ENCODE measurements at places on chromosomes 6 and 20.
A peak's percentile ranks its signal among the peaks of the same experiment; 100 is the strongest.

DNA sequence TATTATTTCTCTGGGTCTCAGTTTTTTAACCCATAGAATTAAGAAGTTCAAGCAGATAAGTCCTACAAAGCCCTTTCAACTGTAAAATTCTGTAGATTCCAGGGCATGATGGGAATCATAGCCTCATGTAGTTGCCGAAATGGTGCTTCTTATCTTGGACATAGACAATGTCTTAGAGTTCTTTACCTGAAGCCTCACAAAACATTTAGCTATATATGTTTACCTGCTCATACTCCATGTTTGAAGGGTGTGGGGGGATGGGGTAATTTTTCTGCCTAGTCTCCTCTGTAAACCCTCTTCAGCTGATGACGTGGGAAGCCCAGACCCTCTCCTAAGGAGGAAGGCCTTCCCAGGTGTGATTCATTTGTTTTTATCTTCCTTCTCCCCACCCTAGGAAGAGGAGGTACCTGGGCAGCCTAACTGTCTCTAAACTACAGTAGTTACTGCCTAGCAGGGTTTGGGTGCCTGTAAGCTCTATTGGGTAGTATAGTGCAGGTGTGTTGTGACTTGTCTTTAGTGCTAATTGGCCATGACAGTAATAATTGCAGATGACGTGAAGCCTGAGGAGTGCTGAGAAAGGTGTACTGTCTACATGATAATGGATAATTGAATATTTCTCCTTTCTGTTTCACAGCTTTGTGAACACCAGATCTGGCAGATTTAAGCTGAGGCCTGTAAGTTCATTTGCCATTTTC is 230.8 kb downstream of the TFAP2B start:
- DNase-seq, result no peak

GRCh38 chr6:81382852-81383251 is 369.6 kb downstream of the TENT5A start:
- DNase-seq, result no peak

DNA sequence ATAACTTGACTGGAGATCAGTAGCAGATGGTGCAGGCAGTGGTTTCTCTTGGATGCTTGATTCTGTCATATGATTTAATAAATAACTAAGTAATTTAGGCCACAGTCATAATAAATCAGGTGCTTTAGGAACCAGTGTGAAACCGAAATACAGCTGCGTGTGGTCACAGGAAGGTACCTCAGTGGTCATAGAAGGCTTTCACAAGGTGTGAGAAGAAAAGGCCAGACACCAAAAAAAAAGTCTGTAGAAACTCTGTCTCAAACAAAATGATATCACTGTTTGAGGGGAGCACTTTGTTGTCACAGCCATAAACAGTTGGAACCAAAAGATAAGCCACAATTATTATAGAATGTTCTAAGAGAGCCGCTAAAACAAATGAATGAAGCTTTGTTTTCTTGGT is 56.5 kb downstream of the ARMC2 start:
- no peak for DNase-seq

GRCh38 chr6:142408409-142408808 is 106.6 kb downstream of the ADGRG6 start:
- no peak for DNase-seq

GRCh38 chr6:7267466-7268091 is 45.4 kb downstream of the SSR1 start:
- no peak for DNase-seq

DNA sequence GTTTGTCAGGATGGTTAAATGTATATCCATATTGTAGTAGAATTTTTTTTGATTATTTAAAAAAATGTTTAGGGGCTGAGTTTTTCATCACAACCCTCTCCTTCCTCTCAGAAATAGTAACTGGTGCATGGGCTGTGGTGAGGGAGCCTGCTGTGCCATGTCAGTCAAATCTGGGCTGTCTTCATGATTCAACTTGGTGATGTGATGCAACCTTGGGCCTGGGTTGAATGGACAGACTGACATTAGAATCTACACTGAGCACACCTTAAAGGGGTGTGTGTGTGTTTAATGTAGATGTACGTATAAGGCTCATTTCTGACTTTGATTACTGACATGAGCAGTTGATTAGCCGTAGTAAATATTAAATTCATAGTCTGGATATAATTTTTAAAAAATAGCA is 3.7 kb downstream of the TJAP1 start:
- DNase-seq, result no peak

DNA sequence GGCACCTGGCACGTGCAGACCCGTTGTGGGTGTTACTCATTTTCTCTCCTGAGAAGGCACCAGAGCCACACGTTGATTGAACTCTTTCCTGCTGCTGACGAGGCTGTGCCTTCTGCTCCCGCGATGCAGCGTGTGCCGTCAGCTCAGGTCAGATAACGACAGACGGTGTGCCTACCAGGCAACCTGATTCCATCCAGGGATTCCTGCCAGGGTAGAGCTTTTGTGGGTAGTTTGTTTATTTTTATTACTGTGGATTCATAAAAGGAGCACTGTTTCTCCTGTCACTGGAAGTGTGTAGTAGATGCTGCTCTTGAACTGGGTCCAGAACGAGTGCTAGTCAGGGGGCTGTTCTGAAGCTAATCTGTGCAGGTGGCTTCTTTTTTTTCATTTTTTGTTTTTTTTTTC is 20.7 kb downstream of the PRPF6 start:
- DNase-seq, result peak; percentile 87

DNA sequence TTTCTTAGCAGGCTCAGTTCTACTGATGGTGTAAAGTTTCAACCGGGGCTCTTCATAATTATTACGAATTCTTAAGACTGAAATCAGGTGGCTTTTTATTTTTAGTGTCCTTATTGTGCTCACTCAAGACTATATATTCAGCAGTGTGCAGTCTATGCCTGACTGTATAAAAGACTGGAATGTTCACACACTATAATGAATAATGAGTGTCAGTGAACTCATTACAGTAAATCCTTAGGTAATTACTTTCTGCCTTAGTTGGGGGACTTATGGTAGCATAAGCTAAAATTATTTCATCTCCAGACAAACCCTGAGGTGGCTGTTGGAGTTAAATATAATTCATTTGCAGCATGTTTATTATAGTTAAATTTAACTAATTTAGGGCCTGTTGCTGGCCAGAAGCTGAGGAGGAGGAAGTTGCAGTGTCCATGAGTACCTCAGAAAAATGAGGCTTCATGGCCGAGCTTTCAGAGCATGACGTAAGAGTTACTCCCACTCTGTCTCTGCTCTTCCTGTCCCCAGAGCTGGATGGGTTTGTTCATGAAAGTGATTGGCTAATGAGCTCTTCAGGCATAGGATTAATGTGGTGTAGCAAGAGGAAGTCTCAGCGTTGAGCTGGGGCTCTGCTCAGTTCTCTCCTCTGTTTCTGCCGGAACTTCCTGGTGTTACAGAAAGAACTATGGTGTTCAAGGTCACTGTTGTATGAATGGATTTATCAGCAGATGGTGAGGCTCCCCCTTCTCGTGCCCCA is 335.7 kb downstream of the NRN1 start:
- DNase-seq, result peak; percentile 96

GRCh38 chr20:20334489-20334888 is 33.4 kb upstream of the INSM1 start:
- DNase-seq, result no peak

- DNase-seq, result no peak
Measured at GRCh38 chr6:38599966-38600550, 39.7 kb downstream of the BTBD9 start.

DNA sequence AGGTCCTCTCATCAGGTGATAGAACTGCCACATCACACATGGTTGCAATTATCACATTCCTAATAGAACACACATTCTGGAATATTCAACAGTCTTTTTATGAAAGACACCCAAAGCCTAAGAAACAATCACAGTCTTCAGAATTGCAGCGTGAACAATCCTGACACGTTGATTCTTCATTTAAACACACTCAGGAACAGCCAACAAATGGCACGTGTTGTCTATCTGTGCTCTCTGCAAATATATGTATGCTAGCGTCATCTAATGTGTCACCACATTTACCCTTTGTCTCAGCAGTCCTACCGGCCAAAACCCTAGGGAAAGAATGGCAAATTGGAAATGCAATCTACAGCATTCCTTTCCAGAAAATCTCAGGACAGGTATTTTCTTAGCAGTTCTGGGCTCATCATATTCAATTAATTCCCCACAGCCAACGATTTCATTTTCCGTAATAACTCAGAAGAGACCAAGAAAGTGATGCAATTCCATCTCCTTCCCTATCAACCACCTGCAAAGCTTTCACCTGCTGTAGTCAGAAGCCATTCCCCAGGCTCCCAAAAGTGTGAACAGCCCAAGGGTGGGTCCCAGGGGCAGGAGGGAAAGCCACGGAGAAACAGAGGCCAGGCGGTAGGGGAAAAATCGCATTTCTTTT is 280.3 kb upstream of the JARID2 start:
- DNase-seq, result no peak

GRCh38 chr20:37346535-37347346 is 801 bp downstream of the SRC start:
- no peak for DNase-seq

DNA sequence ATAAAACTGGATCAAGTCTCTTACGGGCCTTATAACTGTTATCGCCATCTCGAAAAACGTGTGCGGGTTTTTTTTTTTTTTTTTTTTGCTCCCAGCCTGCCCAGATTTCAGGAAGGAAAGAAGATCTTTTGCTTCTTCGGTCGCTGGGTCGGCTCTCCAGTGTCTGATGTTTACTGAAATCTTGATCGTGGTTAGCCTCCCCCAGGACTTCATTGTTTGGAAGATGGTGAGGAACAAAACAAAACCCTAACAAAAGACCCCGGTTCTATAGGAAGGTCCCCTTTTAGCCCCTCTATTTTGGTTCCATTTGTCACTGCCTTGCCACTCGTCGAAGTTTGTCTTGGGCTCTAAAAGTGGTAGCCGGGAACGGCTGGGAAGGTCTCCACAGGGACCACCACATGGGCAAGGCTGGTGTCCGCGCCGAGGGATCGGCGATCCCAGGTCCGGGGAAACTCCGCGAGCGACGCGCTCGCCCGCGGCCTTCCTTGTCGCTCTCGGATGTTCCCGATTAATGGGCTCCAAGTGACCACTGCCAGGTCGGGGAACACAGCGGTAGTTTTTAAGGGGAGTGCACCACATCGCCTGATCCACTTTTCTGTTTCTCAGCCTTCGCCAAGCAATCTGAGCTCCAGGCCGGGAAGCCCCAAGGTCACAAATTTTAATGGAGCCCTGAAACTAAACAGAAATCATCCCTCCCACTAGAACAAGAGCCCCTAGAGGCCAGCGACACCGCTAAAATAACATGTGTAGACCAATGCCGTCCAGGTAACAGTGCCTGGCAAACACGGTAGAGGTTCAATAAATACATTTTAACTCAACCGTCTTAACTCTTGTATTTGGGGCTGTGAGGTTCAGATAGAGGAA is 27.0 kb downstream of the TRIM27 start:
- peak; percentile 38 for DNase-seq

DNA sequence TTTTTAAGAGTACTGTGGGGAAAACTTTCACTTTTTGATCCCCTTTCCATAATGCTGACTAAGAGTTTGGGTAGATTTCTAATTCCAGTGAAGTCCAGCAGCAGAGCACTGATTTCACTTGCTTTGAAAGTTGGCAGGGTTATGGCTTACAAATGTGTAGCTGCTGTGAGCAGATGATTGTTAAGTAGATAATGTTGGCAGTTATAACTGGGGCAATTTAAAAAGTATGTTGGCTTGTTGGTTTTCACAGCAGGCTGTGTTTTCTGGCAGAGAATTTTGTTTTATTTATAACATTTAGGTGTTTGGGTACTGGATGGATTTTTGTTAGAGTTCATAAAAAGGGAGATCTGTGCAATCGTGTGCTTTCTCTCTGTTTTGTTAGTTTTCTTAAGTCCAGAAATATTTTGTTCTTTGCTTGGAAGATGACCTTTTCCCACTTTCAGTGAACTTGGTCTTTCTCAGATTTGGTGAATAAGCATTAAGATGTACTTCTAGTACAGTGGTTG is 31.4 kb downstream of the AFDN start:
- DNase-seq, result no peak

GRCh38 chr6:112176175-112176574 is 78.2 kb downstream of the LAMA4 start:
- peak; percentile 63 for DNase-seq

GRCh38 chr20:57619051-57619831 is 985 bp downstream of the ZBP1 start:
- DNase-seq, result peak; percentile 7

DNA sequence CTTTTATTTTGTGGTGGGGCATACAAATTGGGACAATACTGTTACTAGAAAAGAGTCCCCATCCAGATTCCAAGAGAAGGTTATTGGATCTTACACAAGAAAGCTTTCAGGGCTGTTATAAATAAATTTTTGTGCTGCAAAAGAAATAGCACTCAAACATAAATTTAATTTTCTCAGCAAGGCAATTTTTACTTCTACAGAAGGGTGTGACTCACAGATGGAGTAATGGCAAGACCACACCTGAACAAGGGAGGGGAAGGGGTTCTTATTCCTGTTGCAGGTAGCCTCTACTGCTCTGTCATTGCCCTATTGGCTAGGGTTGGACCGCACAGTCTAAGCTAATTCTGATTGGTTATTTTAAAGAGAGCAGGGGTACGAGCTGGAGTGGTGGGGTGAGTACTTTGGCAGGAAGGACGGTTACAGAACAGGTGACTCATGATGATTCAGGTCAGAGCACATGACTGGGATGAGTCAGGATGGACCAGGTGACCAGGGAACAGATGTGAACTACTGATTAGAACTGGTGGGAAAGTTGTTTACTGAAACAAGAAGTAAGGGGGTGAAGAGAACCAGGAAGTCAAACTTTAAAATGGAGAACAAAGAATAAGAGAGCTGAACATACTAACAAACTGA is 41.1 kb downstream of the CNR1 start:
- no peak for DNase-seq

DNA sequence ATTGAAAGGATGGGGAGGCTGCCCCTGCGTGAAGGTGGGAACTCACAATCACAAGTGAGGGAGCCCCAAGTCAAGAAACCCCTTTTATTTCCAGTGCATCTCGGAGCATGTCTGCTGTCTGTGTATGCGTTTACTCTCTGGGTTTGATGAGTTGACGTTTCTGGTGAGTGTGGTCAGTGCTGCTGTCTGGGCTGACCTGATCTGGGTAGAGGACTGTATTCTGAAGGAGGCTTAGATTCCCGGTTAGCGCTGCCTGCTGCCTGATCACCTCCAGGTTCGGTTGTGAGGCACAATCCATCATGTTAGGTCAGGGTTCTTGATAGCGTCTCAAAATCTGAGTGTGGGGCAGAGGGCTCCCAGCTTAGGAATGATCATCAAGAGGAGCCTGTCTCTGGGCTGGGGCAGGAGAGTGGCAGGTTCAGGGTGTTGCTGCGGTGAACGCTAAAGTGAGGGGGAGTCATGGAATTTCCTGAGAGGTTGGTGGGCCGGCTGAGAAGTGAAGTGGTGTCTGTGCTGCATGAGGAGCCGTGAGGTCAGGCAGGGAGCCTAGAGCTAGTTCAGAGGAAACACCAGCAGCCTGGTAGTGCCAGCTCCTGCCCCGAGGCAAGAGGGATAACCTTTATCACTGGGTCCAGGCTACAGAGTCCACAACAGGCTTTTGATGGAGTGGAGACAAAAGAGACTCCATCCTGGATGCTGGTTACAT is 225.3 kb upstream of the CST7 start:
- no peak for DNase-seq

Measured in NCI-H2029 (cell line).